ENCODE measurements at places on chromosomes 5 and 9.
A peak's percentile ranks its signal among the peaks of the same experiment; 100 is the strongest.

- peak; percentile 11 for DNase-seq
These were observed 518.5 kb downstream of the NR2F1-AS1 start for GRCh38 chr5:93062548-93062947.

DNA sequence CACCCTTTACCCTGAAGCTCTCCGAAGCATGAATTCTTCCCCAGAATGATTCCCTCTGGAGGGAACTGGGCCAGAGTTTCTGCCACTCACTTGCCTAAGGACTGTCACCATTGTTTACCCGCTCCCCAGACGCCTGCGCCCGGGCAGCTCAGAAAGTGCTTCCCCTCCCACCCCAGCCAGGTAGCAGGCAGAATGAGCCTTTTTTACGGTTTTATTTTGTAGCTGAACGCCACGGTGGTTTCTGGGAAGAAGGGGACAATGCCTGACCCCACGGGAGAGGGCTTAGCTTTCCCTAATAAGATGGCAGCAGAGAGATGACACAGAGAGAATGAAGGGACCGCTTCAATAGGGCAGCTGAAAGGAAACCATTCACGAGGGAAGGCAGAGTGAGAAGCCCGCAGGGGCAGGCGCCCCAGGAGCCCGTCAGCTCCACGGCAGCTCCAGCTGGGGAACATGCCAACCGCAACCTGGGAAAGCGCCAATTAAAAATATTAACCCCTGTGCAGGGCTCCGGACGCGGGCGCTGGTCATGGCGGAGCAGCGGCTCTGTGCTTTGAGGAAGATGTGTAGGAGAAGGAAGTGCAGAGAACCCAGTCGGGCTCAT is 20.4 kb upstream of the NTNG2 start:
- DNase-seq: peak; percentile 87

DNA sequence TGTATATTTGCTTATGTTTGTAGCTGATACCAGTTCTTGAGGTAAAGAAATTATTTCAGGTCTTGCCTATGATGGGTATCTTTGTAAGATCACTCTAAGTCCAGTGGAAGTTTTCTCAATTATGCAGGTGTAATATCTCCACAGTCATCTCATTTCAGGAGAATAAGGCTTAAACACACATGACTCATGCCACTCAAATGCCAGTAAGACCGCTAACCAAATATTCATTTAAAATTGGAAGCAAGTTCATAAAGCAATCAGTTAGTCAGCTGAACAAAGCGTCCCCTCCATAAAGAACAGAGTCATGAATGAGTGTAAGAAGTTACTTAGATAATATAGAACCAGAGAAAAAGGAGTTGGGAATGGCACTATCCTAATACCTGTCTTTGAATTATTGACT is 248.7 kb downstream of the LURAP1L start:
- DNase-seq: no peak

- DNase-seq: no peak
These were observed 35.5 kb downstream of the POU5F2 start for GRCh38 chr5:93705896-93706295.

DNA sequence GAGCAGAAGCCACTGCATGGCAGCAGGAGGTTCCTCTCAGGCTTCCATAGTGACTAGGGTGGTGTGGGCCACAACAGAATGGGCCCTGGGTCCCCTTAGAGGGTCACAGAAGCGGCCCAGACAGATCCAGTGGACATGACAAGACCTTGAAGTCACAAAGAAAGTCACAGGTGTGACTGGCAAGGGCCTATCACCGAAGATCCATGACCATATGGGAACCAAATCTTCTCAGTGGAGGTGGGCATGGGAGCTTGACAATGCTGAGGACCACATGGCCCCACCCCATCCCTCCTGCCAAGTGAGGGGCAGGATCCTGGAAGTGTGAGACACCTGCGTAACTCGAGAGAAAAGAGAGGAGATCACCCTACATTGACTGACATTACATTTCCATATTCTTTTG is 332.4 kb downstream of the MSX2 start:
- DNase-seq: no peak

DNA sequence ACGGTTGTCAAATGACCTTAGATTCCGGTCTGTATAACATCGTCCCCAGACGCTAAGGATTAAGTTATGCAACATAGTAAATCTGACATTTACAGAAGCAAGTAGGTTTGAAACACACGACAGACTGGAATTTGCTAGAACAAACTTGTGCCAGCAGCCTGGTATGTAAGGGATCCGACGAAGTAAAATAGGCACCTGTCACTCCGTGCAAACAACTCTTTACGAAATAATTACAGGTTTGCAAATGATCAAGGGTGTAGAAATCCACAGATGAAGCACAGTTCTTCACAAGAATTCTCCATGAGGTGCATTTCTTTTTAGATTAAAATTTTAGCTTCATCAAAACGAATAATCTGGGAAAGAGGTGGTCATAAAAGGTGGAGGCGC is 508 bp downstream of the MOCS2 start:
- DNase-seq: peak; percentile 59

DNA sequence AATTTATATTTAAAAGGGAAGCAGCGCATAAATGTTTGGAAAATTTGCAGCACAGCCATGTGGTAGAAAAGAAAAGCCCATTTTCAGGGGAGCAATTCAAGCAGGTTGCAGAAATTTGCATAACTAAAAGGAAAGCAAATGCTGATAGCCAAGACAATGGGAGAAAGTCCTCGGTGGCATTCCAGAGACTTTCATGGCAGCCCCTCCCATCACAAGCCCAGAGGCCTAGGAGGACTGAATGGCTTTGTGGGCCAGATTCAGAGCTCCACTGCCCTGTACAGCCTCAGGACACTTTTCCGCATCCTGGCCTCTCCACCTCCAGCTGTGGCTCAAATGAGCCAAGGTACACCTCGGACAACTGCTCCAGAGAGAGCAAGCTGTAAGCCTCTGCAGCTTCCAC is 462.9 kb downstream of the CDK5RAP2 start:
- no peak for DNase-seq

DNA sequence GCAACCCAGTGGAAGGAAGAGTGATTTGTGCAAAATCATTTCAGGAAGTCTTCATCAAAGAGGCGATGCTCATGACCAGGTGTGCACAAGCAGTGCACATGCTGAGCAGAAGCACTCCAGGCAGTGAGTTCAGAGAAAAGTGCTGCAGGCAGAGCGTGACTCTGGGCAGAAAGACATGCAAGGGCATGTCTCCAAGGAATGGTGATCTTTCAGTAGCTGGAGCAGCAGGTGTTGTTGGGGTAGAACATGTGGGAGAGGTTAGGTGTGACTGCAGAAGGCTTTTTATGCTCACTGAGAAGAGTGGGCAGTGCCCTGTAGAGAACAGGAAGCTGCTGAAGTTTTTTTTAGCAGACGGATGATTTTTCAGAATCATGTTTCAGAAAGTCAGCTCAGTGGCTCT is 545.4 kb upstream of the TLE4 start:
- peak; percentile 100 for DNase-seq

- no peak for DNase-seq
These were observed 6.9 kb downstream of the TAF7 start for GRCh38 chr5:141313711-141314110.

Measured in NCI-H2171 treated with DMSO at 0.1 percent for 48 hours (cell line).